ENCODE measurements at places on chromosomes 3 and 15. TPM values are rescaled to one million over a fixed set of nuclear protein-coding genes. Genes with fewer than 3 reads are reported as not detected.

GRCh38 chr3:101544161-101544850 lies 17.4 kb upstream of the TRMT10C start:
- no peak for DNase-seq

DNA sequence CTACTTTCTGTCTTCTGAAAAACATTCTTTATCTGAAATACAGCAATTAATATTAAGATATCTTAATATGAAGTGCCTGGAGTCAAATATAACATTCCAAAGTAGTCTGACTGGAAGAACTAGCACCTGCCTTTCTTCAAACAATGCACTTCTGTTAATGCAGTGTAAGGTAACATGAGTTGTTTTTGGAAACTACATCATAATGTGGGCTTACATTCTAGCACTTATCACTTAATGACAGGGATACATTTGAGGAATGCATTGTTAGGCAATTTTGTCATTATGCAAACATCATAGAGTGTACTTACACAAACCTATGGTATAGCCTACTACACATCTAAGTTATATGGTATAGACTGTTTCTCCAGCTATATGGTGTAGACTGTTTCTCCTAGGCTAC lies 49.2 kb downstream of the SLC15A2 start:
- no peak for DNase-seq

Gene PTPRG
- 52.1 TPM for total RNA-seq

GRCh38 chr3:157094751-157095480 lies 65.0 kb downstream of the CCNL1 start:
- DNase-seq = no peak

GRCh38 chr3:115790759-115791158 lies 167.4 kb downstream of the GAP43 start:
- DNase-seq = no peak

DNA sequence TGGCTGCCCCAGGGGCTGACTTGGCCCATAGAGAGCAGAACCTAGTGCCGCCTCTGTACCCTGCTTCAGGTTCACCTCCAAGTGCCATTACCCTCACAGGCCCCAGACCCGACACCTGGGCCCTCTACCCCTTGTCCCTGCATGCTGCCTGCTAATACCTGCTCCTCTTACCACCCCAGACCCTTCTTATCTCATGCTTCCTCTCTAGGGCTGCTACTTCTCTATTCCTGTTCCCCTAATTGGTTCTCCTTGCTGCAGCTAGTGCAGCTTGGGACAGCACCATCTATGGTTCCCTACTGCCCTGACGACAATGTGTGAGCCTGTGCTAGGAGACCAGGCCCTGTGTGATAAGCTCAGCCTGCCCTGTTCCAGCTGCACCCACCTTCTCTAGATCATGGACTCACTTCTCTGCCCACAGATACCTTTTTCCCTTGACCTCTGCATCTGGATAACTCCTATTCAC lies 15.3 kb downstream of the HDAC11 start:
- no peak for DNase-seq

GRCh38 chr15:68305420-68305871 lies 27.9 kb downstream of the FEM1B start:
- no peak for DNase-seq

- DNase-seq = no peak
These were observed 31.2 kb downstream of the MAGEF1 start for GRCh38 chr3:184680385-184681345.

- DNase-seq = no peak
These were observed 43.7 kb upstream of the SELENOK start for GRCh38 chr3:53935283-53935901.

DNA sequence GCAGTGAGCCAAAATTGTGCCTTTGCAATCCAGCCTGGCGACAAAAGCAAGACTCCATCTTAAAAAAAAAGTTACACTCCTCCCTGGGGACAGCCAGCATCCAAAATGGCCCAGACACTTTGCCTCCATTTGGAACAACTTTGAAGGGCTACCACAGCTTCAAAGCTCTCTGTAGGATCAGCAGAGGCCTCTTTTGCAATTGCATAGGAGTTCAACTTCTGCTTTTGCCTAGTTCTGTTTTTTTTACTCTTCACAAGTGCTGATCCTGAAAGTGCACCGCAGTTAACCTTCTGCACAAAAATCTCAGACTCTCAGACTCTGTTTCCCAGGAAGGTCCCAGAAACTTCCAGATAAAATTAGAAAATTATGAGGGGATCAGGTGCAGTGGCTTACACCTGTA lies 25.2 kb upstream of the SLC4A7 start:
- no peak for DNase-seq

GRCh38 chr15:80527961-80528360 lies 123.8 kb downstream of the ARNT2 start:
- DNase-seq = no peak

DNA sequence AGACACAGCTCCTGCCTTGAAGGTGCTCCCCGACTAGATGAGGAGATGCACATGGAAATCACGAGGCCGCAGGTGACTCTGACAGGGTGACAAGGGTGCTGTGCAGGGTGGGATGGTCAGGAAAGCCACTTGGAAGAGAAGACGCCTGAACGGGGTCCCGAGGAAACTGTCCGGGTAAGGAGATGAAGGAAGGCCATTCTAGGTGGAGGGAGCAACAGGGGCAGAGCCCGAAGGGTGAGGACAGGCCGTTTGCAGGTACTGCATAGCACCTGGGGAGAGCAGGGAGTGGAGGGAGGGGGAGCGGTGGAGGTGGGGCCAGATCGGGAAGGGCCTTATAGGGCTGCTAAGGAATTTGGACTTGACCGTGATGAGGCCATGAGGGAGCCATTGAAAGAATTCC lies 105.6 kb upstream of the DLG1 start:
- no peak for DNase-seq

DNA sequence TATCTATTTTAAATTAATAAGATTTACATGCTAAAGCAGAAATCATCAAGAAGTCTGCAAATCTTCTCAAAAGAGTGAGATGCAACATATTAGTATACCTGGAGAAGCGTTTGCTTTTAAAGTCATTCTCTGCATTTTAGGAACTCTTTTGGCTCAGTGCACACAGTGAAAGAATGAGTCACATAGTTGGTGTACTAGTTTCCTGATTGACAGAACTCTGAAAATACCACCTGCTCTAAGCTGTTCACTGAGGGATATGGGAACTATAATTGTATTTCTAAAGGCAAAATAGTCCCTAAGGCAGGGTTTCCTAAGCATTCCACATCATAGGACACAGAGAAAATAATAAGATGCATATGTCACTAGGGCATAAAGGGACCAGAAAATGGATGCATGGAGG lies 838.5 kb downstream of the DIPK2A start:
- no peak for DNase-seq
